ENCODE measurements at places on chromosomes 7 and 10. TPM values are rescaled to one million over a fixed set of nuclear protein-coding genes. Genes with fewer than 3 reads are reported as not detected.

Gene SORBS1
- 3.4 TPM for total RNA-seq

GRCh38 chr7:140059273-140060242 lies 3.2 kb downstream of the PARP12 start:
- H3K4me3 ChIP-seq = no peak overlapping the region
- H3K27ac ChIP-seq = peak overlapping the region; percentile 10
- peak; percentile 73 for DNase-seq

- no peaks in the 10 kb centered on the region for H3K27me3 ChIP-seq
- H3K36me3 ChIP-seq = no peaks in the 10 kb centered on the region
- H3K4me3 ChIP-seq = no peak overlapping the region
- DNase-seq = no peak
- H3K27ac ChIP-seq = no peak overlapping the region
Observed at GRCh38 chr7:85154282-85154937, 32.4 kb downstream of the SEMA3D start.

DNA sequence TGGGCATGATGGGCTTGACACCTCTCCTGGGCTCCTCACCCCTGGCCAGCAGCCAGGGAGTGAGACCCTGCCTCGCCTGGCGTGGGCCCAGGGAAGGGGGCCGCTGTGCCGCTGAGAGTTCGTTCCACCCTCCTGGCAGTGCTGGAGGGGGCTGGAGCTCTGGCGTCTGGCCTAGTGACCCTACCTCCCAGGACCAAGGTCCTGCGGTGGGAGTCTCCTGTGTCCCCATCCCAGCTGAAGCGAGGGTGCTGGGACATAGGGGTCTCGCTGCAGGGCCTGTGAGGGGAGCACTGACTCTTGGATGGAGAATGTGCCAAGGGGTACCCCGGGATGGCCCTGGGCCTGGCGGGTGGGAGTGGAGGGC lies 1.2 kb downstream of the GTF2IRD1 start:
- peak overlapping the region; percentile 66 for H3K4me3 ChIP-seq
- no peaks in the 10 kb centered on the region for H3K36me3 ChIP-seq
- DNase-seq = no peak

- peaks cover 14% of the 10 kb centered on the region for H3K27me3 ChIP-seq
- no peaks in the 10 kb centered on the region for H3K4me1 ChIP-seq
- no peak overlapping the region for H3K4me3 ChIP-seq
- no peaks in the 10 kb centered on the region for H3K36me3 ChIP-seq
- DNase-seq = no peak
- no peak overlapping the region for H3K27ac ChIP-seq
Observed at GRCh38 chr7:28666154-28666553, 253.8 kb downstream of the CREB5 start.

GRCh38 chr7:37450035-37450434 lies 1.4 kb upstream of the ELMO1 start:
- no peaks in the 10 kb centered on the region for H3K4me1 ChIP-seq
- H3K36me3 ChIP-seq = no peaks in the 10 kb centered on the region
- no peak for DNase-seq

DNA sequence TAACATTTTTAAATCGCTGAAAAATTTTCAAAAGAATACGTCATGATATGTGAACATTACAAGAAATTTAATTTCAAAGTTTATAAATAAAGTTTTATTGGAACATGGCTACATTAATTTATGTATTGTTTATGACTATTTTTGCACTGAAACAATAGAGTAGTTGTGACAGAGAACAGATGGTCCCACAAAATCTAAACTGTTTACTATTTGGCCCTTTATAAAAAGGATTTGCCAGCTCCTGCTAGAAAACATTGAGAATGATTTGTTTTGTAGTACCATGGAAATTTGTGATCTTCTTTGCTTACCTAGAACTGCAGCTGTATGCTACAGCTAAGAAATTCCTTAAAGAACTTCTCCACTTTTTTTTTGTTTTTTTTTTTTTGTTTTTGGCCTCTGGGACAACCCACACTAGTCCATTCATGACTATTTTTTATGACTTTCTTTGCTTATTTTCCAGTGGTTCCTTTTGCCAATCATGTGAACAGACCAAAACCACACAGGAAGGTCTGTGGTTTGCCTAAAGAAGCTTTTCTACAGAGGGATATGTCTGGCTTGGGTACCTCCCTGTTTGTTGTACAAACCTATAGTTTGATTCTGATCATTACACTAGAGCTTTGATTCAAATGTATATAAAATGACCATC lies 55.7 kb downstream of the ST7 start:
- no peak overlapping the region for H3K4me3 ChIP-seq
- H3K36me3 ChIP-seq = no peaks in the 10 kb centered on the region
- H3K27ac ChIP-seq = no peak overlapping the region
- no peaks in the 10 kb centered on the region for H3K4me1 ChIP-seq

- no peak for DNase-seq
- H3K27ac ChIP-seq = no peak overlapping the region
- H3K36me3 ChIP-seq = no peaks in the 10 kb centered on the region
- H3K27me3 ChIP-seq = no peaks in the 10 kb centered on the region
- no peaks in the 10 kb centered on the region for H3K4me1 ChIP-seq
Observed at GRCh38 chr10:106576534-106576933, 588.0 kb downstream of the SORCS1 start.

DNA sequence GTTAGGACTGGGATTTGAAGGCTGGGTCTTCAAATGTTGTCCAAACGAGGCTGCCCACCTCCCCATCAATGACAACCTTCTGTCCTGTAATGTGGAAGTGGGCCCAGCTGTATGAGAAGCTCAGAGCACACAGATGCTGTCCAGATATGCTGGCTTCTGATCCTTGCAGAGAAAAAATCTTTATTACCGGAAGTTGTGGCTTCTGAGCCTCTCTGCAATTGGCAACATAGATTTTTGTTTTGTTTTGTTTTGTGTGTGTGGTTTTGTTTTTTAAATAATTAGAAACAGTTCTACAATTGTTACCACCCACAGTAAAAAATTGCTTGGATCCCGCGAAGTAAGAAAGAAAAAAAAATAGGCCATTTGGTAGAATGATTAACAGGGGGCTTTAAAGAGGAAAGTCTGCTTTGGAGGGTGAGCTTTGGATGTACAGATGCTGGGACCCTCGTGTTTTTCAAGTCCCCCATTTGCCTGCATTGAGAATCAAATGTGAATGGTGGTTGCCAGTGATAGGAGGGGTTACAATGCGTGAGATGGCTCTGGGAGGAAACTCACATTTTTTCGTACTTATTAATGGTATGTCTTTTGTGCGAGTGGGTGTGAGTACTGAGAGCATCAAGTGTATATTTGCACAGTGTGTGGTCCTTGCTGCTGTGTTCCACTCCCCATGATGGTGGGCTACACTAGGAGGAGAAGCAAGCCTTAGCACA lies 153.2 kb downstream of the TCF7L2 start:
- peaks cover 14% of the 10 kb centered on the region for H3K4me1 ChIP-seq
- no peak for DNase-seq
- no peak overlapping the region for H3K27ac ChIP-seq
- H3K27me3 ChIP-seq = no peaks in the 10 kb centered on the region
- peaks cover 18% of the 10 kb centered on the region for H3K36me3 ChIP-seq

DNA sequence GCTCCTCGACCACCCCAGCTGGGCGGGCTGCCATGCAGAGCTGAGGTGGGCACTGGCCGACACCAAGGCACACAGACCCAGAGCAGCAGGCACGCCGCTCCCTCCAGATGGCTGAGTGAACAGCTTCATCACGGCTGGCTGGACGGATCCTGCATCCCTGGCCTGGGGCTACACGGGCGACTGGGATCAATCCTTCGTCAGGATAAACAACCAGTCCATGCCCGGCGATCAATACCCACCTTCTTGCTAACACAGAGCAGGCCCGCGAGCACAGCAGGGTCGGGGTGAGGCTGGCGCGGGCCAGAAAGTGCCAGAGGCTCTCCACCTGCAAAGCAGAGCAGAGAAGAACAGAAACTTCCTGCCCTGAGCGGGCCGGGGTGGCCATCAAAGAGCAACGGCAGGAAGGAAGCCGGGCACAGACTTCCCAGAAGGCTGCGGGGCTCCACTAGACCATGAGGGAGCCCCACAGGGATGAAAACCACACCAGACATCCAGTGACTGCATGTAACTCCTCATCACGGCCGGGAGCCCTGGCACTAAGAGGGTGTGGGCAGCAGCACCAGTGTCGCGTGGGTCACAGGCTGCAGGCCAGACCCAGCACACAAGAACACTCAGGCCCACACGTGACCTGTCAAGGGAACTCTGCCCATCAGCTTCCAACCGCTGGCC lies 166.4 kb downstream of the MAD1L1 start:
- H3K4me1 ChIP-seq = peaks cover 15% of the 10 kb centered on the region
- no peaks in the 10 kb centered on the region for H3K36me3 ChIP-seq
- no peaks in the 10 kb centered on the region for H3K27me3 ChIP-seq
- H3K27ac ChIP-seq = no peak overlapping the region

- H3K27me3 ChIP-seq = peaks cover 46% of the 10 kb centered on the region
- H3K27ac ChIP-seq = no peak overlapping the region
- no peak overlapping the region for H3K4me3 ChIP-seq
- no peaks in the 10 kb centered on the region for H3K36me3 ChIP-seq
Observed at GRCh38 chr10:118473305-118473960, 122.0 kb downstream of the PRLHR start.

Gene FAM25A
- total RNA-seq = 2.7 TPM

DNA sequence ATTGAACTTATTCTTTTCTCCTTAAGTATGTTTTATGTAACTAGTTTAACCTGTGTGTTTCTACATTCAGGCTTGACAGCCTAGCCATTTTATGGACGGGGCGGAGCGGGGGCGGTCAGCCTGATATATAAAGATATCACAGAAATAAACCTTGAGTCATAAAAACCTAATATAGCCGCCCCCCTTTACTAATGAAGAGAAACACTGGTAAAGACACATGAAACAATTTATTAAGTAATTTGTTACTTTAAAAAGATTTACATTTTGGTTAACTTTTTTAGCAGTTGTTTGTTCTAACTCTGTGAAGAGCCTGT lies 84.0 kb downstream of the MAPK8 start:
- peaks cover 31% of the 10 kb centered on the region for H3K4me1 ChIP-seq
- peak overlapping the region; percentile 35 for H3K27ac ChIP-seq
- no peaks in the 10 kb centered on the region for H3K27me3 ChIP-seq
- H3K4me3 ChIP-seq = peak overlapping the region; percentile 7

Gene STEAP1B
- total RNA-seq = 0.27 TPM

DNA sequence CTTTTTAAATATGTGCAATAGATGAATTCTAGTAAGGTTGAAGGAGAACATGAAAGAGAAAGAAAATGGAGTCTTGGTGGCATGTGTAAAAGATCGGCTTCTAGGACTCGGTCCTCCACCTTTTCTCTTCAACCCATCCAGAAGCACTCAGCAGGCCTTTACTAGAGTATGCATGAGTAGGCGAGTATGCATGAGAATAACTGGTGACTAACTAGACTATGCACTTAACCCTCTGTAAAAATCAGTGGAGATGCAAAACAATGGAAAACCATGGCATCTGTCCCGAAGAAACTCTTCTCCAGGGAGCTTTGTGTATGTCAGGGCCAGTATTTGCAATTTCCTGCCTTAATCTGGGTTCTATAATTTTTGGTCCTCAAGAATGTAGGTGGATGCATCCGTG lies 40.0 kb upstream of the GRB10 start:
- H3K27me3 ChIP-seq = no peaks in the 10 kb centered on the region
- H3K4me3 ChIP-seq = no peak overlapping the region
- H3K27ac ChIP-seq = no peak overlapping the region
- no peaks in the 10 kb centered on the region for H3K36me3 ChIP-seq
- no peak for DNase-seq

DNA sequence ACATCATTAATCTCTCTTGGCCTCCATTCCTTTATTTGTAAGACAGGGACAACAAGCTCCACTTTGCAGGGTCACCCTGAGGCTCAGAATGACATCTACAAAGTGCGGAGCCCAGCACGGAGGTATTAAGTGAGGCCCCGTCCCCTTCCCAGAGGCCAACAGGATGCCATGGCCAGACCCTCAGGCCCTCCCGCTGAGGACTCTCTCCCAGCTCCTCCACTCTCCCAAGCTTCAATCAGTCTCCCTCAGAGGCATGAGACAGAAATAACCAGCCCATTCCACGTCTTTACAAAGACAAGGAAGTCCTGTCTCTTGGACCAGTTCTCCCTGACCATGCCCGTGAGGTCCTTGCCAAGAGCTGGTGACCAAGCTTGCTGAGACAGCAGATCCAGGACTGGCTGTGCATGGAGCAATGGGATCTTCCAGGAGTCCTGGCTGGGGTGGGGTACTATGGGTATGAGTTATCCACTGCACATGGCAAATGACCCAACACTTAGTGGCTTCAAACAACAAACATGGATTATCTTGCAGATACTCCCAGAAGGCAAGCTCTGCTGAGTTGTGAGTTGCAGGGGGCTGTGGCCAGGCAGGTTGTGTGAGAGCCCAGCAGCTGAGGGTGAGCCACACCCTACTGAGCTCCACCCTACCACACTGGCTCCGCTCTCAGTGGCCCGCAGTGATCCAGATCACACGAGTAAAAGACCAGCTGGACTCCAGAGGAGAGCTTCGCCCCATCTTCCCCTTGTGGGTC lies 4.3 kb upstream of the PPIF start:
- H3K27me3 ChIP-seq = no peaks in the 10 kb centered on the region
- H3K4me3 ChIP-seq = no peak overlapping the region
- no peak for DNase-seq
- no peak overlapping the region for H3K27ac ChIP-seq

Gene ACTR3C
- total RNA-seq = 2.0 TPM

GRCh38 chr10:80454513-80455460 lies 677 bp downstream of the TSPAN14 start:
- peak overlapping the region; percentile 87 for H3K27ac ChIP-seq
- peak overlapping the region; percentile 83 for H3K4me3 ChIP-seq
- no peaks in the 10 kb centered on the region for H3K27me3 ChIP-seq
- DNase-seq = no peak
- H3K4me1 ChIP-seq = peaks cover 60% of the 10 kb centered on the region
- no peaks in the 10 kb centered on the region for H3K36me3 ChIP-seq

GRCh38 chr7:3923307-3923918 lies 622.4 kb downstream of the SDK1 start:
- H3K36me3 ChIP-seq = no peaks in the 10 kb centered on the region
- DNase-seq = no peak
- peaks cover 13% of the 10 kb centered on the region for H3K27me3 ChIP-seq
- no peak overlapping the region for H3K27ac ChIP-seq
- H3K4me1 ChIP-seq = no peaks in the 10 kb centered on the region

GRCh38 chr7:121273467-121274167 lies 55.2 kb upstream of the WNT16 start:
- no peak overlapping the region for H3K4me3 ChIP-seq
- H3K27me3 ChIP-seq = no peaks in the 10 kb centered on the region
- H3K27ac ChIP-seq = peak overlapping the region; percentile 23
- peaks cover 33% of the 10 kb centered on the region for H3K4me1 ChIP-seq
- no peaks in the 10 kb centered on the region for H3K36me3 ChIP-seq

Gene ANKMY2
- total RNA-seq = 24.9 TPM

Gene MKI67
- total RNA-seq = 202 TPM

- no peaks in the 10 kb centered on the region for H3K27me3 ChIP-seq
- H3K36me3 ChIP-seq = no peaks in the 10 kb centered on the region
- no peak overlapping the region for H3K27ac ChIP-seq
- no peak overlapping the region for H3K4me3 ChIP-seq
- no peaks in the 10 kb centered on the region for H3K4me1 ChIP-seq
Observed at GRCh38 chr7:94453898-94454297, 55.7 kb upstream of the CASD1 start.

DNA sequence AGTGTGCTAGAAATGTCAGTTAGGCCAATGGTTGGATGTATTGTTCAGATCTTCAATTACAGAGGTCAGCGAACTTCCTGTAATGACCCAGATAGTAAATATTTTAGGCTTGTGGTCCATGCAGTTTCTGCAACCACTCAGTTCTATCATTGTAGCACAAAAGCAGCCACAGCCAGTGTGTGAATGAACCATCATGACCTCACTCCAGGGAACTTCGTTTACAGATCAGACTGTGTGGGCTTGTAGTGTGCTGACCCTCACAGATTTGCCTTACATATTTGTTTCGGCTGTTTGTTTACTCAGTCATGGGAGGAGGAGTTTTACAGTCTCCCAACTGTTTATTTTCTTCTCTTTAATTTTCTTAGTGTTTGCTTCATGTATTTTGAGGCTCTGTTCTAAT lies 55.4 kb downstream of the LANCL2 start:
- DNase-seq = no peak
- no peak overlapping the region for H3K27ac ChIP-seq
- H3K4me3 ChIP-seq = no peak overlapping the region
- no peaks in the 10 kb centered on the region for H3K27me3 ChIP-seq
- H3K4me1 ChIP-seq = no peaks in the 10 kb centered on the region
